ENCODE measurements at places on chromosomes 12 and 14.

DNA sequence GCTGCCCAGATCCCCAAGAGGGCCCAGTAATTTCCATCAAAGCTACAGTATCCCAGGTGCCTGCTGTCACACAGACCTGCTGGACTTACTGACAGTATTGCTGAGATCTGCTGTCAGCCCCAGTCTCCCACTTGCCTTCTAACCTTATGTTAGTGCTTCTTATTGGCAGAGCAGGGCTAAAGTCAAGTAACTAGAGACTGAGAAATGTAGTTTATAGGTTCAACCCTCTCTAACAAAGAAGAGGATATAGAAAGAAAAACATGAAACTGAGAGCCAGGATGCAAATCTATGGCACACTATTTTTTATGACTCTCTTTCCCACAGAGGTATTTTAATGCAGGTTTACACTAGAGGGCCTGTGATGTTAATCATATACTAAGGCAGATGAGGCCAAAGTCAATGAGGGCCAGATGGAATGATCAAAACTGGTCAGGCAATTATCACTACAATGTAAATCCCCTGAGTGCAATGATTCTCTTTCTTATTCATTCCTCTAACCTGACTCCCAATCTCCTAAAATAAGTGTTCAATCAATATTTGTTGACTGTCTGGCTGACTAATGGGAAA lies 781.9 kb downstream of the VRK1 start:
- DNase-seq: no peak

DNA sequence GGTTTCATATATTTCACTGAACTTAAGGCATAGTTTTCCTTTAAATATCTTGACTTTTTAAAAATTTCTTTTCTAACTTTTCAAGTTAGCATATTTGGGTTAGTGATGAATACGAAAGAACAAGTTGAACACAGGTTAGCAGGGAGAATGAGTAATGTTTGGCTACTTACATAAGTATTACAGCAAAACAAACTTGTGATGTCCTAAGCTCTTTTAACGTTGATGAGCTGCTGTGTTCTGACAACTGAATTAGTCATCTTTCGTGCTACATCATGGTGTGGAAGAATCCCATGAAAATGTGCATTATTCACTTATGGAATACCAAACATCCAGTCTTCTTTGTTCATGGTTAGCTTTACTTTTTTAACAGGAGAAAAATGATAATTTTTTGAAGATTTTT lies 36.3 kb upstream of the PDZRN4 start:
- DNase-seq: no peak

GRCh38 chr12:42213023-42213422 lies 25.0 kb downstream of the YAF2 start:
- no peak for DNase-seq

- no peak for DNase-seq
Observed at GRCh38 chr14:104519721-104520120, 59.8 kb upstream of the C14orf180 start.

- DNase-seq: peak; percentile 38
Observed at GRCh38 chr14:60266021-60266937, 17.3 kb downstream of the PPM1A start.

- no peak for DNase-seq
Observed at GRCh38 chr14:68219407-68219806, 399.8 kb downstream of the RAD51B start.

GRCh38 chr12:47885012-47885501 lies 19.7 kb downstream of the VDR start:
- no peak for DNase-seq

DNA sequence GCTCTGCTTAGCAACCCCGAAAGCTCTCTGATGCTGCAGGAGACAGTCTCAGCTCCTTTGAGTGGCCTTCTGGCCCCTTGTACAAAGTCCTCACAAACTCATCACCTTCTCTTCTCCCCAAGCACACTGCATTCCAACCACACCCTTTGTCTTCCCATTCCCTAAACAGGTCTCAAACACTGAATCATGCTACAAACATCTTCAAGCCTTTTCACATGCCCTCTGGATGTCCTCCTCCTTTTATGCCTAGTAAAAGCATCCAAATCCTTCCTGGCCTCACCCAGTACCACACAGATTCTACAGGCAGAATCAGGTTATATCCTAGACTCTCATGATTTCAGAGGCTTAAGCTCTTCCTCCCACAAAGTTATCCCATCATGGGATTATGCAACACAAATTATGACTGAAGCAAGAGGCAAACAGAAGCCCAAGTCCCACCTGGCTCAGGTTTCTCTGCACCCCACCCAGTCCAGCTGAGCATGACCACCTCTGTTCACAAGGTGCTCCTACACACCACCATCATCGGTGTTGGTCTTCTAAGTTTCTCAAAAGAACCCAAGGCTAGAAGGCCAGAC lies 61.4 kb upstream of the PCED1B start:
- no peak for DNase-seq

- no peak for DNase-seq
Observed at GRCh38 chr12:105433804-105434203, 103.3 kb downstream of the C12orf75 start.

DNA sequence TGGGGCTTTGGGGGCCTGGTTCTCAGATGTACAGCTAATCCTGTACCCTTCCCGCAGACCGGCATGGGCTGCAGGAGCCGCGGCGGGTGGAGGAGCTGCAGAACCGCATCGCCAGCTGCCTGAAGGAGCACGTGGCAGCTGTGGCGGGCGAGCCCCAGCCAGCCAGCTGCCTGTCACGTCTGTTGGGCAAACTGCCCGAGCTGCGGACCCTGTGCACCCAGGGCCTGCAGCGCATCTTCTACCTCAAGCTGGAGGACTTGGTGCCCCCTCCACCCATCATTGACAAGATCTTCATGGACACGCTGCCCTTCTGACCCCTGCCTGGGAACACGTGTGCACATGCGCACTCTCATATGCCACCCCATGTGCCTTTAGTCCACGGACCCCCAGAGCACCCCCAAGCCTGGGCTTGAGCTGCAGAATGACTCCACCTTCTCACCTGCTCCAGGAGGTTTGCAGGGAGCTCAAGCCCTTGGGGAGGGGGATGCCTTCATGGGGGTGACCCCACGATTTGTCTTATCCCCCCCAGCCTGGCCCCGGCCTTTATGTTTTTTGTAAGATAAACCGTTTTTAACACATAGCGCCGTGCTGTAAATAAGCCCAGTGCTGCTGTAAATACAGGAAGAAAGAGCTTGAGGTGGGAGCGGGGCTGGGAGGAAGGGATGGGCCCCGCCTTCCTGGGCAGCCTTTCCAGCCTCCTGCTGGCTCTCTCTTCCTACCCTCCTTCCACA lies 7.6 kb downstream of the NR4A1 start:
- no peak for DNase-seq

DNA sequence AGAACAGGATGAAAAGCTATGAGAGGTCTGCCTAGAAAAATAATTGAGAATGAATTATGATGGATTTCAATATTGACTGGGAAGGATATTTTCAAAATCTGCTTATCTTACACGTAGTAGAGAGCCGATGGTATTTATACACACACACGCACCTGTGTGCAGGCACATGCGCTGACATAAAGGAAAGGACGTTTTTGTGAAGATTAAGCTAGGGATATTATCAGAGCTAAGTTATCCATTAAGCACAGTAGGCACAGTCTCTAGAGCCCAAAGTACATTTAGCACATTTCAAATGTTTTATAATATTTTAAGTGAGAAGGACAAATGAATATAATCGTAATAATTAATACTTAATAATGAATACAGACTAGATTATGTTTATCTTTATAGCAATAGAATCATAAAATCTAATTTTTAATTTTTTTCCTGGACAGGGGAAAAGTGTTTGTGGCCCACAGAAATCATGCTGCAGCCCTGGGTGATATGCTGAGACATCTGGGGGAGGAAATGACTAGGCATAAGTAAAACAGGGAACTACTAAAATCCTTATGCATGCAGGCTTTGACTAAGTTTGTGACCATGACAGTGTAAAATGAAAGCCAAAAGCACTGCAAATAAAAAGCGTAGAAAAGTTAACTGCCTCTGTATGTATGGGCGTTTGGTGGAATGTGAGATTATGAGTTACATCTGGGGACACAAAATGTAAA lies 146.1 kb downstream of the KITLG start:
- peak; percentile 82 for DNase-seq

DNA sequence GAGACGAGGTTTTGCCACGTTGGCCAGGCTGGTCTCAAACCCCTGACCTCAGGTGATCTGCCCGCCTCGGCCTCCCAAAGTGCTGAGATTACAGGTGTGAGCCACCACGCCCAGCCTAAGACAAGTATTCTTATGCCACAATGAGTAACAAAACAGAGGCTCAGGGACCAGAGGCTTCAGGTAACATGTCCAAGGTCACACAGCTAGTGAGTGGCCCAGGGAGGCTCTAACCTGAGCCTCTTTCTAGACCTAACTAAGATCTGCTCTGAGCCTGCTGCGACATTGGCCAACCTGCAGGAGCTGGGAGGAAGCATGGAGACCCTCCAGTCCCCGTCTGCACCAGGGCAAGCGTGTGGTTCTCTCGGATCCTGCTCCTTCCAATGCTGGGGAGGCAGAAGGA lies 77.9 kb downstream of the FOXN3 start:
- no peak for DNase-seq

DNA sequence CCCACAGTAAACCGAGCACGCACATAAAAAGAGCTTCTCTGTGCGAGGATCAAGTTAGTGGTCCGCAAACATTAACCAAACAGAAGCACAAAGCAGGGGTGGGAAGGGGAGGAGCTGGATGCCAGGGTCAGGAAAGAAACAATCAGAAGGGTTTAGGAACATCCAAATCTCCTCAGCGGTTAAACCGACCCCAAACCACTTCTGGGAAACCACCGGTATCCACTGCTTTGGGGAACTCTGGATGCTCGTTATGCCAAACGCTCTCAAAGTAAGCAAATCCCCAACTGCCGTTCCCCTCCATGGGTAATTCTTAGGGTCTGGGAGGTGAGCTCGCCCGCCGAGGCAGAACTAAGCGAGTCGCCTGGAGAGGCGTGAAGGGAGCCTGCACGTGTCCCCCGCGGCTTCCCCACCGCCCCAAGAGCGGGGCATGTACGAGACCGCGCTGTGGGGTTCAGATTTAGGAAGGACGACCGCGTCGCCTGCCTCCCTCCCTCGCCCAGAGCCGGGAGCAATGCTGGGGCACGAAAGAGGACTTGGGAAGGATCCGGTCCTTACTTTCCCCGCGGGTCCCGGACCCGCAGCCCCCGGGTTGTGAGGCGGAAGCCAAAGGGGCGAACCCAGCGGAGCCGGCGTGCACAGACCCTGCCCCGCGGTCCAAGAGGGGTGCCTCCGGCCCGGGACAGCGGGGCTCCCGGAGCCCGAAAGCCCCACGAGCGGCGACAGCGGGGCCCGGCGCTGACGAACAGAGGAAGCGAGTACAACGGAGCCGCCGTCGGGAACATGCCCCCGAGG lies 711 bp downstream of the SBNO1 start:
- DNase-seq: peak; percentile 65

DNA sequence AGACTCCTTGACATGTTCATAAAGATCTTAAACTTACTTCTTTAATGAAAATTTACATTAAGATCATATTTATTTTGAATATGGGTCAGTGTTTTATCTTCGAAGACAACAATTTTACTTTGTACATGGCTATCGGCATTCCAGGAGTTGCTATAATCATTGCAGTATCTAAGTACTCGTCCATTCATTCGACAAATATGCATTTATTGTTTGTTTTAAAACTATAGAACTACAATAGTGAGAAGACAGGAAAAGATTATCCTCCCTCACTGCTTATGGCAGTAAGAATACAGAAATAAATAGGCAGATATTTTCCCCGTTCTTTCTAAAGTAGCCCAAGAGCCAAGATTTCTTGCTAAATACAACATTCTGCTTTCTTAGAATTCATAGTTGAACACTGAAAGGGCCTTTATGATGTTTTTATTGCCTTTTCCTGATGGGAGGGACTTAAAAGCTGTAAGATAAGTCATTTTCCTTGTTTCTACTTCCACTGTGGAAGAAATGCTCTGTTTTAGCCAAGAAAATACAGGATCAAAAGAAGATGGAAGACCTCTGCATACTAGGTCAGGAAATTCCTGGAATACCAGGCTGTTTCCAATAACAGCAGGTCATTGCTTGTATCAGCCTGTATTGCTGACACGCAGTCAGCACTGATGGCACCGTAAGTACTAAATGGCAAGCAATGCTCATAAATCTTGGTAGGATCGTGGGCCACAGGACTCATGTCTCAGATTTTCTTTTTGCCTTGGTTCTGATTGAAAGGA lies 521.0 kb upstream of the ATP2B1 start:
- no peak for DNase-seq

DNA sequence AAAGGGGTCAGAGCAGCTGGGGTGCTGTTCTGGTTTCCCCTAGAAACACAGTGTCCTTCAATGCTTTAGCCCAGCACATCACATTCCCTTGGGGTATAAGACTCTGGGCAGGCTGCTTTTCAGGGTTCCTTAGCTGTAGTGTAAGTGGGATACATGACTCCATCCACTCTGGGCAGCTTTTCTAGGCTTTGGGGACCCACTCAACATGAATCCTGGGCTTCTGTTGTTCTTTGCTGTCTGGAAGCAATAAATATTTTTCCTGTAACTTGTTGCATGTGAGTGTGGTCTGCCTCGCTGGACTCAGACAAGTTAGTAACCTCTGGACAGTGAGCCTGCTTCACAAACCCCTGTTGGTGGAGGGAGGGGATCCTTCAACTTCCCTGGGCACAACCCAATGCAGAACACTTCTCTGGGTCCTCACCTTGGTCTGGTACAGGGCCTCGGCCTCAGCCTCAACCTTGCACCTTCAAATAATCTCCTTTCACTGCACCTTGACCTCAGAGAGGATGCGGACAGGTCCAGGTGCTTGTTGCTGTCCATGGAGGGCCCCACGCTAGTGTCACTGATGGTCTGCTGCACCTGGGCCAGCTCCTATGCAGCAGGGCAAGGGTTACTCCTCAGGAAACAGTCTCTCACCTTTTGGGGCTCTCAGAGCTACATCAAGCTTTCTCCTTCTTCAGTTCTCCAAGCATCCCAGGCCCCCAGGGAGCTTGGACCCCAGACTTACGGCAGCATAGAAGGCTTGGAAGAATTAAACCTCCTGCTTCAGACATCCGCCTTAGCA lies 13.5 kb upstream of the KRT73 start:
- no peak for DNase-seq

- no peak for DNase-seq
Observed at GRCh38 chr12:66768293-66768692, 89.4 kb upstream of the GRIP1 start.

- DNase-seq: peak; percentile 74
Observed at GRCh38 chr14:65222440-65222858, 120.1 kb upstream of the MAX start.

DNA sequence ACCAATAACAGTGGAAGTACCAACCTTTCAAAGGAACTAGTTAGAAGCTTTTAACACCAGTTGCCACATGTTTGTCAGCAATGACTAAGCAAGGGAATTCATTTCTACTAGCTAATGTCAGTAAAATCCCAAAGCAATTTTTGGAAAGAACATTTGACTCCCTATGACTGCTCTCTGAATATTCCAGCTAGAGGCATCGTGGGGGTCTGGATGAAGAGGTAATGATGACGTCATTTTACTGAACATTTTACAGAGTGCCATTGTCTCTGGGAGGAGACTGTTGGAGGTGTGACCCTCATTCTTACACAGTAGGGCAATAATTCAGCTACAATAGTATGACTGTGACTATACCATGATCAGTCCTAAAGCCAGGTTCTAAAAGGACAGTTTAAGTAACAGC lies 204.8 kb downstream of the ITPR2 start:
- no peak for DNase-seq

Measured in suppressor macrophage treated with lipopolysaccharide for 1 hour (primary cell).